Activated CD4-positive, alpha-beta T cell treated with anti-CD3 and anti-CD28 coated beads, Interleukin-2, amount 50 U/mL, for 24 hours (primary cell): ENCODE measurements at places on chromosomes 2 and 18.

- no peak for DNase-seq
These were observed 13.5 kb downstream of the ESPNL start for GRCh38 chr2:238113611-238114010.

DNA sequence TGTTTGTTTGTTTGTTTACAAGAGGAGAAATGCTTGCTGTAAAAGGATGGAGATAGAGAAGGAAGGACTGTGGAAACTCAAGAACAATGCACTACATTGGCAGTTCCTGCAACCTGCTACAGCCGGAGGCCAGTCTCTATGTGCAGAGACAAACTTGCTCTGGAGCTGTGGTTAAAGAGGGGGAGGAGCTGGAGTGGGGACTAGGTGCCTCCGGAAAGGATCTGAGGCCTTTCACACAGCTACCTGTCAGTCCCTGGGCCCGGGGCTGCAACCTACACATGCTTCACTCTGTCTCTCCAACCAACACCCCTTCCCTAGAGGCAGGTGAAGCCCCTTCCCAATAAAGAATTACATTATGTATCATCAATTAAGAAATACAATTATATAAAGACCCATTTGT, 1234.0 kb upstream of the ZEB2 start:
- no peak for DNase-seq

DNA sequence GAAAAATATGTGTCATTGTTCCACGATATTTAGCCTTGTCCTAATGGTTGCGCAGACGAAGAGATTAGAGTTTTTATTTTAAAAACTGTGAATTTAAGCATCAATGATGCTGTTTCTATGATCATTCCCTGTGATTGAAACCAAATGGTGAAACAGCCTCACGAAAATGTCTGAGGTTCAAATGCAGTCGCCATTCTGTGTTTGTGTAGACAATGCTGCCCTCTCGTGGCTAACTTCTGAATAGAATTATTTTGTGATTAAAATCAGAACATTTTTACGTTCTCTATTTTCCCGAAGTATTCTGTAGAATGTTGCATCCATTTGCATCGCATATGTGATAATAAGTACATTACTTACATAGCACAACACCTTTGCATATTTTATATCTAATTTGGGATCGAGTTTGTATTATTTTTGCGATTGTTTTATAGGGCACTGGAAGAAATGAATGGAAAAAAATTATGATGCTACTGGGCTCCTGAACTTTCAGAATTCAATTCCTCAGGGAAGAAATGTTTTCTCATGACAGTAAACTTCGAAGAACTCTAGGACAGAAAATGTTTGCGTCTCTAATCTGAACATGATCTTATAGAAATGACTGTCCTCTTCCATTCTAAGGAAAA, 54.8 kb upstream of the CREB1 start:
- no peak for DNase-seq

DNA sequence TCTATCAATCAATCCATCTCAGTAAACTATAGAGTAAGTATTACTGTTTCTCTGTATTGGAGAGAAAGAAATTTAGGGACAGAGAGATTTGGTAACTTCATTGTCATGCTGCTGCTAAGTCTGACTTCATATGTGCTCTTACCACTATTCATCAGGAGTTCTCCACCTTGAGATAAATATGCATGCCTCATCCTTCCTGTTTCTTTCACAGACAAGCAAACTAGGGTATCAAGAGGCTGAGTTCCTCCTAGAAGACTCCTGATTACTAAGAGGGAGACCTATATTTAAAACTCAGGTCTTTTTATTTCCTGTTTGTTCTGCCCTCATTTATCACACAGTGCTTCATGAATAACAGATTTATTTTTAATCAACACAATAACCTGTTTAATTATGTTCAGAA, 34.1 kb downstream of the RIT2 start:
- no peak for DNase-seq

DNA sequence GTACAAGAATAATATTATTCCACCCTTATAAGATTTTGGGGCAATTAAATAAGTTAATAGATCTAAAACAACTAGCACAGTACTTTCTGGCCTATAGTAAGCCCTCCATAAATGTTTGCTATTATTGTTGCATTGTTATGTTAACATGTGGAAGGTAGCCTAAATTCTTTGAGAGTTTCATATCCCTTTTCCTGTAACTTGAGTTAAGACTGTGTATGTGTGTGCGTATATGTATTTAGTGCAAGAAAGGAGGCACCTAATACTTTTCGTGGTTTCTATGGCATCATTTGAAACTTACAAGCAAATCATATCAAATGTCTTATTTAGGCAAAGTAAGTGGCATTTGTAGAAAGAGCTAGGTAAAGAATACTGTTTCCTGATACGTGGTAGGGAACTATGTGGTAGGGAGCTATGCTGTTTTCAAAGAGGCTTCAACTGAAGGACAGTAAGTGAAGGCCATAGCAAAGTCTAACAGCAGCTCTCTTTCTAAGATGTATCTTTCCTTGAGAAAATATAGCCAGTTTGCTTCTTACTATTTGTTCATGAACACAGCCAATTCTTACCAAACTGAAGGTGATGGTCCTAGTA, 36.8 kb upstream of the C2orf74 start:
- DNase-seq: no peak

- no peak for DNase-seq
These were observed 200.6 kb downstream of the RND3 start for GRCh38 chr2:150286730-150287362.

DNA sequence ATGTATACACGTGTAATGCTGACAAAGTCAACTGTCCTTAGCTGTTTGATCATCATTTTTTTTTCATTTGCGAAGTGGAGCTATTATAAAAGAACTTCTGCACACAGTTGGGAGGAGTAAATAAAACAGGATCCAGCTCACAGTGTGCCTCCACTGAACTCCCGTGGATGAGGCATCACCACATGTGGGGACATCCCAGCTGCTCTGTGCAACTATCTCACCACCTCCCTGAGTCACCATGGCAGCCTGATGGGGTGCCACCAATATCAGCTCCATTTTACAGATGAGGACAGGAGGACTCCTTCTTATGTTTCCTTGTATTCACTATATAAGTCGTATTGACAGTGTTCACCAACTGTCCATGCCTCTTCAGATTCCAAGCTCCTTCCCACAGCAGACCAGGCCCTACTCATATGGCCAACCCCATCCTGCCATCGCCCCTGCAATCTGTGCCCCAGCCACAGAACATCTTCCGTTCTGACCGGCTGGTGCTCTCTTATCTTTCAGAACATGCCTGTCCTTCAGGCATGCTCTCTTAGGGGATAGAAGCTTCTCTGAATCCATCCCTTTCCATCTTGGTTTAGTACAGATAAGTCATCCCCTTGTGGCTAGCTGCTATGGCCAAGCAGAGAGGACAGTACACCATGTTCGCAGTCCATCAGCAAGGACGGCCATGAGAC, 288.1 kb downstream of the RNF144A start:
- no peak for DNase-seq

DNA sequence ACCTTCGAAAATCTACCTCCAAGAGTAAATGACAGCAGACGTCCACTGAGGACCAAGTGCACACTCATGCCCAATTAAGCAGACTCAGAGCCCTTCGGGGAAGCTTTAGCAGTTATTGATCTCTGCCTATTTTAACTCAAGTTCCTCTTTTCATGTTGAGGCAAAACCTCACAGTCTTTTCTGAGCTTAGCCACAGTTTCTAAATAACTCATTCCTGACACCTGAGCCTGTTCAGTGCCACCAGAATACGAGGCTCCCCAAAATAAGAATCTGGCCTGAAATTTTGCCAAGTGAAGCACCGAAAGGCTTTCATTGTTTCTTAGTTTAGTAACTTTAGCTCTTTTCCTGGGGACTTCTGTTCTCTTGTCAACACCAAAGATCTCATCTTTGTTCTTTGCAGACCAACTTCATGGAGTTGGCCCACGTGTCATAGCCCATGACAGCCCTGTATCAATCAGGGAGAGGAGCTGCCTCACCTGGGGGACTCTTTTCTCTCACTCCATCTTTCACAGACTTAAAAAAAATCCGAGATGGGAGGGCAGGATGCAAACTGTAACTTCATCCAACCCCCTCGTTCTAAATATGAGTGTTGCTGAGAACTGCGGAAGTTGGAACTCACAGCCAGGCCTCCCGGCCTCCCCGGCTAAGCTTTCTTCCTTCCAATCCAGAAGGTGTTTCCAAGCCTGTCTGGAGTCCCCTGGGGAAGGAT, 22.2 kb downstream of the INPP5D start:
- DNase-seq: no peak

DNA sequence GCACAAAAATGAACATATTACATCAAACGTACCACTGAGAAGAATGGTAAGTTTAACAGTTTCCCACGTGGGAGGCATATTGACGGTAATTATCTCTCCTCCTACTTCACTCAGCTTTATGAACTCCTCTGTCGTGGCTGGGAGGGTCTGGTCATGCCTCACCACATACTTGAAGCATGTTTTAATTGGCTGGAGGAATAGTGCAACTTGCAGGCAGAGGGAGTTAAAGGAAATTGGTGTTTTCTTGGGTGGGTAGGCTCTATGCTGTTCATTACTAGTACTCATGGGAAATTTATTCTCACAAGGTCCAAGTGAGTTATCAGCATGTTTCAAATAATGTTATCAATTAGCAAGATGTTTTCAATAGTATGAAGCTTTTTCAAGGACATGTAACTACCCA, 767.0 kb downstream of the PLCL1 start:
- no peak for DNase-seq

DNA sequence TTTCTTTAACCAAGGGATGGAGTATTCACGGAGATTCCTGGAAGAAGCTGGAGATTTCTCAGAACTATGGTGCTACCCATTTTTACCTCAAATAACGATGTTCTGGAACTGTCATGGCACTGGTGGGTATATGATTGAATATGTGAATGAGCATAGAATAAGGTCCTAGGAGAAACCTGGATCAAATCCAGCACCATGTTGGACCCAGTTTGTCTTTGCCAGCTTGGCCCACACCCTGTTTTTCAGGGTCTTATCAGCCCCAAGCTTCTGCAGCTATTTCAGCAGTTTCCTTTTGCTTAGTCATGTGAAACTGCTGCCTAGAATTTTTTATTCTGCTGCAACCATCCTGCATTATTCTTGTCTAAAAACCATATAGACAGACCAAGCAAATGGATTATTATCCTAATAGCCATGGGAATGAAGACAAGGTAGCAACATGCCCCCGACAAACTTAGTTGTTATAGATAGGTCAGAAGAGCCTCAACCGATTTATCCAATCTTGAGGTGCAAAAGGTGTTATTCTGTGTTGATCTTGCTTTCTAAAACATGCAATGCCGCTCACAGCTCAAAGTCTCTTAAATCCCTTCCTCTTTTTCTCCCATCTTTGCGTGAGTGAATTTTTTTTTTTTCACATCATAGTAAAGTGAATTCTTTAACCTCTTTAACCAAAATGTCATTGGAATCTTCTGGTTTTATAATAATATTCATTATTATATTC, 133.6 kb downstream of the PRPF40A start:
- no peak for DNase-seq

DNA sequence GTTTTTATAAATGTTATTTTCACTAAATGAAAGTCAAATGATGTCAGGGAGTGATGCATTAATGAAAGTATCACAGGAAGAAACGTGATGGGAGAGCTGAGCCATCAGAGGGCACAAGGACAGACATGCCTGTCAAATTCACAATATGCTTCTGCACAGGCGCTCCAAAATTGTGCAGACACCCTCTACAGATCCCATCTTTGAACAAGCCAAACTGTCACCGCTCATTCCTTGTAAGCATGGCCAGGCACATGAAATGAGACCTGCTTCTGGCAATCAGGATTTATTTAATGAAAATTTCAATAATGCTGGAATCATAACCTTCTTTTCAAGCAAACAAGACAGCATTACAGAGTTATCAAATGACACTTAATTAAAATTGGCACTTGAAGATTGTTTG, 20.4 kb upstream of the FSHR start:
- no peak for DNase-seq

GRCh38 chr2:173808718-173809117, 156.5 kb downstream of the SP3 start:
- no peak for DNase-seq

- no peak for DNase-seq
These were observed 13.1 kb upstream of the NAB1 start for GRCh38 chr2:190635781-190636180.
